Stimulated activated CD8-positive, alpha-beta memory T cell treated with anti-CD3 and anti-CD28 coated beads, Interleukin-4, amount 100 ng/mL, for 4 hours (primary cell): ENCODE measurements at places on chromosomes 4 and X.

GRCh38 chr4:13836946-13837912, 209.7 kb upstream of the BOD1L1 start:
- no peak for DNase-seq

DNA sequence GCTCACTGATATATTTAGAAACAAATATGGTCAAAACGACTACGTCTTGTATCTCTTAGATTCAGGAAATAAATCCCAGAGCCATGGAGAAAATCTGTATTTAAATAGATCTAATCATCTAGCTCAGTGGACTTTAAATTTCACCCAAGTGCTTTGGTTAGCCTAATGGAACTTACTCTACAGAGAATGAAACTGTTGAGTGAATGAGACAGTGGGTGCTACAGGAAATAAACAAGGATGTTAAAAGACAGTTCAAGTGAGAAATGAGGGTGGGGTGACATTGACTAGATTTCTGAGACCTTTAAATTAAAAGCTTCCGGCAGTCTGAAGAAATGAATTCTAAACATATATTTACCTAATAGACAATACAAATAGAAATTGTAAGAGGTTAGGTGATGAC, 2197.0 kb downstream of the ARAP2 start:
- DNase-seq = no peak

DNA sequence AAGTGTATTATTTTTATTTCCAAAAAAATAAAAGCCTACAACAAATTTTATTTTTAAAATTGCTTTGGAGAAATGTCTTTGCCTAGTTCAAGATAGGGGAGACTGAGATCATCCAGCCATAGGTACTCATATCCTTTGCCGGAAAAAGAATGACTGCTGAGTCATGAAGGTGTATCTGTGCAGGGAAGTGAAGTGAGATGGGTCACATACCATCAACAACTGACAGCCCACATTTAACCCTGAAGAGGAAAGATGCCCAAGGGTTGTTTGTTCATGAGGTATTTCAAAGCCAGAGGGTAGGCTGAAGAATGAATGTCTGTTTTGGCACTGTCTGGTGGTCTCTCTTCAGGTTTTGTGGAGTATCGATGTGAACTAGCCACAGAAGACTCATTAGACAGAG, 106.7 kb upstream of the TTC29 start:
- DNase-seq = no peak

GRCh38 chrX:23980011-23980441, 47.0 kb downstream of the KLHL15 start:
- no peak for DNase-seq

DNA sequence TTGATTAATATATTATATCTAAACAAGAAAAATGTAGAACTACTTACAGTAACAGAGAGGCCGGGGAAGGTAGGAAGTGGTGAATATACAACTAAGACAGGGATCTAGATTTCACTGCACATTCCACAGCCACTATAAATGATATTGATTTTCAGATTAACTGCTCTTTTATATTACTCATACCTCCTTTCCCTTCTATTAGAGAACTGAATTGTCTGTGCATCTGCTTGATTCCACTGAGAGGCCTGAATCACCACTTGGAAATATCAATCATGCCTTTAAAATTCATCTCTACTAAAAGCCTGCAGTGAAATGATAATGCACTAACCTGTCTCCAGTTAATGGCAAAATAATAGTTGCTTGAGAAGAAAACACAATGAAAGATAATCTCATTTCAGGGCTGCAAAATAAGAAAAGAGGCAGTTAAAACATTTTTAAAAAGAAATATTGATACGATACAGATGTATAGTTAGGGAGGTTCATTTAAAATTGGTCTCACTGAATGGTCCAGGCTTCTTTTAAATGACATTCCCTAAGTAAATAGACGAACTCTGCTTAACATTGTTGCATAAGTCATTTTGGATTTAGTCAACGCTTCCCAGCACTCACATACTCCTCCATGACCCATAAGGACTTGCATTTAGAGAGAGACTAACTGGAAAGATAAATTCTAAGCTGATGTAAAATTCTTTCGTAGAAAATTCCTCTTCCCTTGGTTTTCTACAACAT, 3.8 kb downstream of the ANTXR2 start:
- no peak for DNase-seq

DNA sequence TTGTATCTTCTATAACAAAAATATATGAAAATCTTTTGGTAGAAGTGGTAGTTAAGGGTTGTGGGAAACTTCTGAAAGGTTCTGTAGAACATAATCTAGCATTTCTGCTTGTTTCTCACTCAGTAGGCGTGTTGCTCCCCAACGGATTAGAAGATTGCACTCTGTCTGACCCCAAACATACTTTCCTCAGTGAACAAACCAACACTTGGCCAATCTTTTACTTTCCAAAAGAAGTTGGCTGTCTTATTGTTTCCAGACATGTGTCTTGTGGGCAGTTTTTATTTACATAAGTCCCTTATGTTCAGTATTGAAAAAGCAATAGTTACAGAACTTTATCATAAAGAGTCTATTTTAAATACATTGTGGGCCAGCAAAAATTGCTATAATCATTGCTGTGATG, 312.8 kb upstream of the EPHA5 start:
- DNase-seq = no peak

DNA sequence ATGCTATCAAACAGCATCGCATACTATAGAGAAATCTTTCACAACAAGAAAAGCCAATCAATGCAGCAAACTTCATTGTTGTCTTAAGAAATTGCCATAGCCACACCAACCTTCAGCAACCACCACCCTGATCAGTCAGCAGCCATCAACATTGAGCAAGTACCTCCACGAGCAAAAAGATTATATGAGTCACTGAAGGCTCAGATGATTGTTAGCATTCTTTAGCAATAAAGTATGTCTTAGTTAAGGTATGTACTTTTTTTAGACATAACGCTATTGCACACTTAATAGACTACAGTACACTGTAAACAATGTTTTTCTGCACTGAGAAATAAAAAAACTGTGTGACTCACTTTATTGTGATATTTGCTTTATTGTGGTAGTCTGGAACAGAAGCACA, 37.8 kb upstream of the FUNDC1 start:
- DNase-seq = no peak

DNA sequence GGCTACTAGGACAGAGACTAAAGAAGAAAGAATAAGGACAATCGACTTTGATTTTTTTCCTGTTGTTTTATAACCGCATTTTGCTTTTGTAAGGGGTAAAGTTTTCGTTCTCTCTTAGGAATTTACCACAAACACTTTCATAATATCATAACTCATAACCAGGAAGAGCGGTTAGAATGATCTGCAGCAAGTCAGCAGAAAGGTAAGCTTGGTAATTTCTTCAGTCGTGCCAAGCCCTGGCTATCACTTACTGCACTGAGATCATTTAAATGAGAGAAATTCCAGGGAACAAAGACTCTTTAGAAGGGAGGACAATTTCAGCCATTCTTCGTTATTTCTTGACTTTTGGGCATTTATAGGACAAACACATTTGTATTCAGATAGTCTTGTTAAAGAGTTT, 258.1 kb downstream of the UNC5C start:
- DNase-seq = no peak

GRCh38 chr4:2070421-2071251, 11.5 kb downstream of the NAT8L start:
- DNase-seq = no peak

DNA sequence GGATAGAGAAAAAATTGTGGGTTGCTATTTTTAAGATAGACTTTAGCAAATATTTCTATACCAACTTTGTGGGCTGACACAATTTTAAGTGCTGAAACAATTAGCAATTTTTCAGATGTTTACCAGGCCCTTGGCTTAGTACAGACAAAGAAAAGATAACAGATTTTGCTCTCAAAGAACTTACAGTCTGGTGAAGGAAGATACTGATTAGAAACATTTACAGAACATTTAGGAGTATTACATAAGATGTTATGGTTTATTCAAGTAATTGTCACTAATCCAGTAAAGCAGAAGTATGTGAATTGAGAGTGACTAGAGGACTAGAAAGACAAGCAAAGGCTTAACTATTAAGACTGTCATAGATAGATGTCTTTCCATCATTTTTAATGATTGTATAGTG, 35.3 kb upstream of the NDUFC1 start:
- no peak for DNase-seq

DNA sequence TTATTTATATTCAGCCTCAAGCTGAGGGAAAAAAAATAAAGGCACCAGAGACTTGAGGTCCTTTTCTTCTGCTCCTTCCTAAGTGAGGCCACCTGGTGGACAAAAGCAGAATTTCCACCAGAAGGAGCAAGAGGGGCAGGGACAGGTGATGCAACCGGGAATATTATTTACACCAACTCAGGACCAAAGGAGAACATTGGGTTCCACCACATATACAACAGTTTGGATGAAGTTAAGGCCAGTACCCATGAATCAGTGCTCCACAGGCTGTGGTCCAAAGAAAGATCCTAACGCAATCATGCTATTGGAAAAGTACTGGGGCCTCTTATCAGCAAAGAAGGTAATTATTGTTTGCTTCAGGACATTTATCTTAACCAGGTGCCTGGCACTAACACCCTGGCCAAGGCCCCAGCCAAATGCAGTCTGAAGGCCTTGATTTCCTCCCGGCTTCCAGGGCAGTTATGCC, 57.4 kb downstream of the TSC22D3 start:
- DNase-seq = peak; percentile 35

GRCh38 chr4:55330241-55330640, 15.8 kb upstream of the SRD5A3 start:
- no peak for DNase-seq

DNA sequence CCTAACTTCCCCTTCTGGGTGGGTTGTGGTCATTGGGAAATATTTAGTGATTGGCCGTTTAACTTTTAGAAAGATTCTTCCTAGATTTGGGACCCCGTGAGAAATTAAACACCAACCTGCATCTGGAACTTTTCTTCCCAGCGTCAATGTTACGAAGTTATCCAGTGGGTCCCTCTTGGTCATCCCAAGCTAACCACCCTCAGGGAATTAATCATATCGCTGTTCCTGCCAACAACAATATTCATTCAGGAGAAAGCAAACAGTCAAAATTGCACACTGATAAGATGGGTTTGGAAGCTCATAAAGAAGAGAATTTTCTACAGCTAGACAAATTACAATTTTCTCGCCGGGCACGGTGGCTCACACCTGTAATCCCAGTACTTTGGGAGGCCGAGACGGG, 121.2 kb upstream of the STX18 start:
- DNase-seq = no peak

- no peak for DNase-seq
These were observed 5.5 kb downstream of the ATP10D start for GRCh38 chr4:47490550-47490949.

DNA sequence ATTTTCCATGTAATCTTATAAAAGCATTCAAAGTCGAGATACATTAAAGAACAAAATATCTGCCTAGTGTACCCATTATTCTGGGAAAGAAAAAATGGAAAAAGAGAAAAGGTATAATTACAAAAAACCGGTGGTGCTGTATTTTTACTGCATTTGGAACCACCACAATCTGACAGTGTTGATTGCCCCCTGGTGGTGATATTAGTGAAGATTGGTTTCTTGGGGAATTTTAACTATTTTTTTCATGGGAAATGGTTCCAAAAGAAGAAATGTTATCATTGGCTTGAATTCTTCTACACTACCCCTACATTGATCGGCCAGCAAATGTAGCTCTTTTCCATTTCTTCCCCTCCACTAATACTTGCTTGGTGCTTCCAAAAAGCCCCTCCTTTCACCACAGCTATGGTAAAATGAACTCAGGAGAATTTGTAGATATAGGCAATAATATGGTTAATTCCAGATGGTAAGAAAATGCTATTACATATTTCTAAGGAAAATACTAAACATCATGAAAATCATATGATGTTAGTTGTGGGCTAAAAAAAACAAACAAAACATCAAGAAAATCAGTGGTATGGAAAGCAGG, 50.0 kb downstream of the COX18 start:
- DNase-seq = no peak

DNA sequence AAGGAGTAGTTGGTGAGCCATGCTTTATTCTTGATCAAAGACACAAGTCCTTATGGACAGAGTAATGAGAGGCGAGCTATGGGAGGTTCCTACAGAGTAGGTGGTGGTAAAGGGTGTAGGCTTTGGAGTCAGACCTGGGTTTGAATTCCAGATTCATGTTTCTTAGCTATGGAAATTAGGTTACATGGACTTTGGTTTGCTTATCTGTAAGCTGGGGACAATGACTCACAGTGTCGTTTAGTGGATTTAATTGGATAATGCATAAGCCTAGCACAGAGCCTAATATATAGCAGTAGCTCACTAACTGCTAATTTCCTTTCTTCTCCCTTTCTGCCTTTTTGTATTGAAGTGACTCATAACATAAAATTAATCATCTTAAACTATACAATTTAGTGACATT, 5.0 kb upstream of the TRPC5 start:
- no peak for DNase-seq

DNA sequence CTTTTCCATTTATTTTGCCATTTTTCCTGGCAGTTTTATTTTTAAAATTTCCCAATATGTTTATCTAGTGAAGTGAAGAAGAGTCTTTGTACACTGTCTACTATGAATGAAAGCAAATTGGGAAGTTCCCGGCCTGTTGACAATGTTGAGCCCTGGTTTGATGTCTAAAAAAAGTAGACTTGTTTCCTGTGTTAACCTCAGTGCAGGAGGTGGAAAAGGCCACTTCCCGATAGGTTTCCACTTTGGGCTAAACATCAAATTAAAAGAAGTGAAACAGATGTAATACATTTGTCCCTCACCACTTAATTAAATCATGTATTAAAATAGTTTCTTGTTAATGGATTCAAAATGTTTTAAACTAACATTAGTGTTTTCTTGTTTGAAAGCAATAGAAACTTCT, 30.0 kb downstream of the BBS12 start:
- peak; percentile 9 for DNase-seq

GRCh38 chrX:17192106-17192505, 182.9 kb upstream of the NHS start:
- DNase-seq = no peak

DNA sequence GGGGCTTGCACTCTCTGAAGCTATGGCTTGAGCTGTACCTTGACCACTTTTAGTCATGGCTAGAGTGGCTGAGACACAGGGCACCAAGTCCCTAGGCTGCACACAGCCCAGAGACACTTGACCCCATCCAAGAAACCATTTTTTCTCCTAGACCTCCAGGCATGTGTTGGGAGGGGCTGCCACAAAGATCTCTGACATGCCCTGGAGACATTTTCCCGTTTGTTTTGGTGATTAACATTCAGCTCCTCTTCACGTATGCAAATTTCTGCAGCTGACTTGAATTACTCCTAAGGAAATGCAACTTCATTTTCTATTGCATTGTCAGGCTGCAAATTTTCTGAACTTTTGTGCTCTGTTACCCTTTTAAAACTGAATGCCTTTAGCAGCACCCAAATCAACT, 142.6 kb downstream of the TECRL start:
- no peak for DNase-seq

- DNase-seq = no peak
These were observed at the start of gene PRDM5 for GRCh38 chr4:120922381-120923206. Gene PRDM5, minus strand, starts transcription at chr4:120922726. Its CDS starts 118 bp downstream, at chr4:120922608.

DNA sequence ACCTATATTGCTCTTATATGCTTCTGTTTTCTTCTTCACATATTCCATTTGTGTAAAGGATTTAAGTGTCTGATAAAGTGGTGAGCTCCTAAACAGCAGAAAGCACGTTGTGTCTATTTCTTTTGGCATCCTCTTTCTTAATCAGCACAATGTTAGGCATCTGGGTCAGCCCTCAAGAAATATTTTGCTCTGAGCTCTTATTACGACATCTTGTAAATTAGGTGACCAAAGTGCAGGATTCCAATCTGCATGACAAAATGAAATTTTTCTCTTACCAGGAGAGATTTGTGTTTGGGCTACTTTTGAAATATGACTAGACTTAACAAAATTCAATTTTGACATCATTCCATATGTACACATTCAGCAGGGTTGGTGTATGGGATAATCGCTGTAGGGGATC, 210.0 kb upstream of the IGFBP7 start:
- no peak for DNase-seq

GRCh38 chrX:33252306-33252825, 41.0 kb upstream of the DMD start:
- DNase-seq = no peak
